ENCODE measurements at places on chromosomes 13 and 19. TPM values are rescaled to one million over a fixed set of nuclear protein-coding genes. Genes with fewer than 3 reads are reported as not detected.

GRCh38 chr13:47499358-47500150, 501.5 kb downstream of the SUCLA2 start:
- H3K4me1 ChIP-seq = no peaks in the 10 kb centered on the region
- no peaks in the 10 kb centered on the region for H3K27me3 ChIP-seq
- no peak overlapping the region for H3K27ac ChIP-seq
- no peak overlapping the region for H3K4me3 ChIP-seq
- no peaks in the 10 kb centered on the region for H3K36me3 ChIP-seq
- DNase-seq = no peak

DNA sequence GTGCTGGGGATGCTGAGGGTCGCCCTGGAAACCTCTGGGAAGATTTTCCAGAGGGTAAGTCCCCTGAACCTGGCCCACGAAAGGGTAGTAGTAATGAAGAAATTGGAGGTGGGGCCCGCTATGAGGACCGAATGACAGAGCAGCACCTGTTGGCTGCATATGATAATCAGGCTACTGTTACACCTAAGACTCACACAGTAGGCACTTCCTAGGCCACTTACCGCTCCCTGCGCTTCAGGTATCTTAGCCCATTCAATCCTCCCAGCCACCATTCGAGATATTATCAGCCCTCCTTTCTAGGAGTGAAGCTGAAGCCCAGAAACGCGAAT, 4.3 kb upstream of the LRFN3 start:
- no peak overlapping the region for H3K4me3 ChIP-seq
- H3K27ac ChIP-seq = no peak overlapping the region
- peaks cover under 1% of the 10 kb centered on the region for H3K4me1 ChIP-seq
- H3K27me3 ChIP-seq = no peaks in the 10 kb centered on the region

GRCh38 chr13:101447852-101448251, 4.6 kb upstream of the ITGBL1 start:
- H3K4me3 ChIP-seq = no peak overlapping the region
- no peaks in the 10 kb centered on the region for H3K36me3 ChIP-seq
- no peaks in the 10 kb centered on the region for H3K27me3 ChIP-seq
- no peaks in the 10 kb centered on the region for H3K4me1 ChIP-seq

GRCh38 chr13:28528848-28529247, 33.9 kb upstream of the FLT1 start:
- no peak overlapping the region for H3K27ac ChIP-seq
- H3K36me3 ChIP-seq = no peaks in the 10 kb centered on the region
- no peak overlapping the region for H3K4me3 ChIP-seq
- no peak for DNase-seq
- no peaks in the 10 kb centered on the region for H3K4me1 ChIP-seq

GRCh38 chr19:6417713-6418561, 6.7 kb downstream of the KHSRP start:
- no peaks in the 10 kb centered on the region for H3K27me3 ChIP-seq
- H3K27ac ChIP-seq = no peak overlapping the region
- H3K4me1 ChIP-seq = peaks cover under 1% of the 10 kb centered on the region
- H3K4me3 ChIP-seq = no peak overlapping the region
- DNase-seq = no peak

PROZ gene
- total RNA-seq = not detected

ZNF835 gene
- total RNA-seq = 2.5 TPM

F7 gene
- 2.7 TPM for total RNA-seq

ELOF1 gene
- 57.5 TPM for total RNA-seq

SIGLEC9 gene
- 0.77 TPM for total RNA-seq

TMEM145 gene
- total RNA-seq = 0.85 TPM

CGB5 gene
- not detected for total RNA-seq

C19orf67 gene
- total RNA-seq = 0.97 TPM

All from prostate gland (tissue), 2 donors.